Esophagus mucosa (tissue), 1 donor: ENCODE measurements at places on chromosomes 3 and 15. TPM values are rescaled to one million over a fixed set of nuclear protein-coding genes. Genes with fewer than 3 reads are reported as not detected.

AADACL2 gene
- total RNA-seq = not detected

DNA sequence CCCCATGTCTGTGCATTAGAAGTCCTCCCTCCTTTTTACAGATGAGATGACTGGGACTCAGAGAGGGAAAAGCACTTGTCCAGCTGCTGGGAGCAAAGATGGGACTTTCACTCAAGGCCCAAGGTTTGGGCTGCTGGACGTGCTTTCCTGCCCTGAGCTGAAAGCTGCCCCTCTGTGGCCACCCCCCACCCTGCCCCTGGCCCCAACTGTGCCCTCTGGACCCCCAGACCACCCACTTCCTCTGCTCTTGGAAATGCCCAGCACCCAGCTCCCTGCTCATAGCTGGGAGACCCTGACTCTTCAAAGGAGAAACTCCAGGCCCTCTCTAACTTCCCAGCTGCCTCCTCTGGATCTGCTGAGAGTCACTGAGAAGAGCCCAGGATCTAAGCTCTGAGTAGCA lies 20.7 kb downstream of the GRIP2 start:
- ATAC-seq = no peak

- ATAC-seq = no peak
Measured at GRCh38 chr3:94500146-94500545, 437.3 kb downstream of the NSUN3 start.

GRCh38 chr3:124157748-124158147 lies 165.8 kb upstream of the ROPN1 start:
- no peak for ATAC-seq

PCLAF gene
- total RNA-seq = 18.3 TPM

HRG gene
- 0.12 TPM for total RNA-seq

ITPKA gene
- 0.16 TPM for total RNA-seq

DNA sequence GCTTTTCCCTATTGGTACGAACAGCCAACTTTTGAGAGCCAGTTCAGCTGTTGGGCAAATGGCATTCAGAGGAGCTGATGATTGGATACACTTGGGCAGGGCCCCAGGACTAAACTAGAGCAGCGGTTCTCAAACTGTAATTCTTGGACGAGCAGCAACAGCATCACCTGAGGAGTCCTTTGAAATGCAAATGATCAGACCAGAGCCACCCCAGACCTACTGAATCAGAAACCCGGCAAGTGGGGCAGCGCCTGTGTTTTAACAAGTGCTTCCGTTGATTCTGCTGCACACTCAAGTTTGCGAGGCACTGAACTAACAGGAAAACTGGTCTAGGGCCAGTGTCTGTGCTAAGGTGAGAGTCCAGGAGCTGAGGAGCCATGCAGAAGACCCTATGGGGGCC lies 239.7 kb downstream of the UACA start:
- no peak for ATAC-seq

SPATA12 gene
- not detected for total RNA-seq

- peak; percentile 24 for ATAC-seq
Measured at GRCh38 chr3:195859061-195859845, 47.5 kb upstream of the MUC4 start.

- no peak for ATAC-seq
Measured at GRCh38 chr3:13615019-13615528, 66.1 kb downstream of the FBLN2 start.

DNA sequence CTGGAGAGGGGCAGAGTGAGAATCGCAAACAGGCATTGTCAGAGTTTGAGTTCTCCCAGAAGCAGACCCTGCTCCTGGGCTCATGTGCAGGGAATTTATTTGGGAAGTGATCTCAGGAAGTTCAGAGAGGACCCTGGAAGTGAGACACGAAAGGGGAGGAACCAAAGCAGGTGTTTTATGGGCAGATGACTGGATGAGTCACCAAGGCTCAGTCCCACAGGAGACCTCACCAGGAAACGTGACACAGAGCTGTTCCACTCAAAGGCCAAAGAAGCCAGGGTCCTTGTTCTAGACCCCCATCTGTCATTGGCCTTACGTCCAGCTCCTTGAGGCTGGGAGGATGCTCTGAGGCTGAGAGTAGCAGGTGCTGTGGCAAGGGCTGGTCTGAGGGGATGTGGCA lies 43.4 kb upstream of the SEC22A start:
- ATAC-seq = no peak

DNA sequence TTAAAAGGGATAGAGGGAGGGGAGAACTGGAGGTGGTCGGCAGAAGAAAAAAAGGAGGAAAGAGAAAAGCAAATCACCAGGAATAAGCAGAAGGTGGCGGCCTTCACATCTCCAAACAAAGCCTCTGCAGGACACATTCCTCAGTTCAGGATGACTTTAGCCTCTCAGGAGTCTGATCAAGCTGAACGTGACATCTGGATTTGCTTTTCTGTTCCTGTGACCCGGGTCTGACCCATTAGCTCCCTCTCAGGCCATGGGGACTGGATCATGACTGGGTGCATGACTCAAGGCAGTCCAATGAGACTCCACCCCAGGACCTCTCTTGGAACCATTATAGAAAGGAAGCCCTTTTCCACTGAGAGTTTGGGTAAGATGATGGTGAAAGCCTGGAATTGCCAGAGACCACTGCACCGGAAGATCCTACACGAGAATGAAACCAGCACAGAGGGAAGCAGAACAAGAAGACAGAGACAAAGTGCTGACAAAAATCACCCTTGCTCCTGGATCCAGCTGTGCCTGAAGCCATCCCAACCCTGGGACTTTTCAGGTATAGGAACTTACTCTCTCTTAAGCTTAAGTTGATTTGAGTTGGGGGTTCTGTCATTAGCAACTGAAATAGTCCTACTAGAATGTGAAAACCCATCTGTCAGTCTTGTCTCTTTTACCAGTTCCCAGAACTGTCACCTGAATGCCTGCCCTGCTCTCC lies 45.4 kb upstream of the RAD18 start:
- no peak for ATAC-seq

GRCh38 chr15:71082803-71083202 lies 32.5 kb upstream of the THSD4 start:
- no peak for ATAC-seq

- ATAC-seq = peak; percentile 50
Measured at GRCh38 chr3:37961622-37962431, 28.8 kb upstream of the VILL start.

- ATAC-seq = no peak
Measured at GRCh38 chr3:131277836-131278497, 103.6 kb upstream of the NUDT16 start.

LRRN1 gene
- 0.44 TPM for total RNA-seq

CD200R1 gene
- 2.9 TPM for total RNA-seq

DNA sequence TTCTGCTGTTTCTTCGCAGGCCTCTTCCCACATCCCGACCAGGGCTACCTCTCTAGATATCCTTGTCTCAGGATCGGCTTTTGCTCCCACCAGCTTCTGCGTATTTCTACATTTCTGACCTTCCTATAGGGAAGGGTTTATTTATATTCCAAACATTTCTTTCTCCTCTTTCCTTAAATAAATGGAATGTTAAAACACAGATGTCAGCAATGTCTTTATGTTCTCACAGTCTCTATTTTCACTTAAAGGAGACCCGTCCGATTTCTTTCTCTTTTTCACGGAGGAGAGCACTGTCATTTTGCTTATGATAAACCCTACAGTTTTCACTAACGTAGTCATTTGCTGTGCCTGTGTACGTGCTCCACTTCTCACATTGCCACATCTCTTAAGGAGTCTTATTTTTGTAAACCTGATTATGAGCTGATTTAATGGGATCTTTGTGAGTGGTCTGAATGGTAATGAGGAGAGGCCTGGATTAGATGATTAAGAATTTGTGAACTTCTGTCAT lies 630 bp downstream of the KIF15 start:
- ATAC-seq = no peak

GRCh38 chr3:157695586-157695985 lies 192.4 kb upstream of the VEPH1 start:
- no peak for ATAC-seq
